ENCODE measurements at places on chromosomes 1 and 21.

DNA sequence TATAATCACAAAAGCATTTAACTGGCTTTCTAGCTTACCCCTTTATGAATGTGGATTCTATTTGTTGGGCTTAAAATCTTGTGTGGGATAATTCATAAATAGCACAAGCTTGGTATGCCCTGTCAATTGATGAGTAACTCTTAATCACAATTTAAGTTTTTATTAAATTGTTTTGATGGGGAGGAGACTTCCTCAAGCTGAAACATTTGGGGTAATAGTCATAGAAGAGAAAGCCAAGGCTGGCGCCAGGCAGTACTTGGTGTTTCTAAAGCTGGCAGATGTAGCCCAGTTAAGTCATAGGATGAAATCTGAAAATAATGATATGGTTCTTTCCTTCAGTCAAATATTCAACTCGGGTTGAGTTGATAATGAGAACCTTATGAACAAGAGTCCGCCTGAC, 167.2 kb downstream of the FMN2 start:
- no peak for DNase-seq

DNA sequence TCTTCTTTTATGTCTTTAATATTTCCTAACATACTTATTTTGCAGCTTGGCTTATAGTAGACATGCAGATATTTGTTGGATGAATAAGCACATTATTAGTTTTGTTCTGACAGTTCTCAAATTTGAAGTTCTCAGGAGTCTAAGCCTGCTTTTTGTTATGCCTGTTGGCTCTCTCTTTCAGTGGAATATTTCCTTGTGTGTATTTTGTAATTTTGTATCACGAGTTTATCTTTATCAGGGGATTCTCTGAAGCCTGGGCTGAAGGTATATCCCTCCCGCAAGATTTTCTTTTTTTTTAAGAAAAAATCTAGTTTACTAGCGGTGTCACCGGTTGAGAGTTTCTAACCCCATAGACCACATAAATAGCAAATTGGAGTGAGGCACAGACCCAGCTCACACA, 105.9 kb downstream of the RGL1 start:
- no peak for DNase-seq

GRCh38 chr1:187157115-187157514, 328.4 kb downstream of the PLA2G4A start:
- DNase-seq: no peak

DNA sequence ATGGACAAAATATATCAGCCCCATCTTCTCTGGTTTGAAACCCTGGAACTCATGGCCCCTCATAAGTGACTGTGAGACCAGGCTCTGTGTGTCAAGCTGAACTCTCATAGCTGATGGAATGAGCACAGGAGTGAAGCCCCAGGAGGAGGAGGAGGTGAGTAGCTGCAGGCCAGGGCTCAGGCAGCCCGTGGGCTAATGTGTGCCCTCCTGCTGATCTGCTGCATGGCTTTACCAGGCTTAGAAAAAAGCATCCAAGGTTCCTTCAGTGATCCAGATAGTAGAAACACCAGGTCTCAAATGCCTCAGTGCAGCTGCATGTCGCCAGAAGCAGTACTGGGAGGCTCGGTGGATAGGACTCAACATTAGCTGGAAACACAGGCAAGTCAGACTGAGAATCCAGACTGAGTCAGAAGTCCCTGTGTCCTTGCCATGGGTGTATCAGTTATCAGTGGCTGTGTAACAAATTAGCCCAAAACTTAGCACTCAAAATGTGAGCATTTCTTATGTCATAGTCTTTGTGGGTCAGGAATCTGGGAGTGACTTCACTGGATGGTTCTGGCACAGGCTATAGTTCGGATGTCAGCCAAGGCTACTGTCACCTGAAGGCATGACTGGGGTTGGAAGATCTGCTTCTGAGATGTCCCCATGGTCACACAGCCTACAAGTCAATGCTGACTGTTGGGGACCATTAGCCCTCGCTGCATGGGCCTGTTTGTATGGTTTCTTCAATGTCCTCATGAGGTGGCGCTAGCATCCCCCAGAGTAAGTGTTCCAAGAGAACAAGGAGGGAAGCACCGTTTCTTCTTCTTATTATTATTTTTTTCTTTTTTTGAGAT, 255.4 kb upstream of the IRF2BP2 start:
- no peak for DNase-seq

DNA sequence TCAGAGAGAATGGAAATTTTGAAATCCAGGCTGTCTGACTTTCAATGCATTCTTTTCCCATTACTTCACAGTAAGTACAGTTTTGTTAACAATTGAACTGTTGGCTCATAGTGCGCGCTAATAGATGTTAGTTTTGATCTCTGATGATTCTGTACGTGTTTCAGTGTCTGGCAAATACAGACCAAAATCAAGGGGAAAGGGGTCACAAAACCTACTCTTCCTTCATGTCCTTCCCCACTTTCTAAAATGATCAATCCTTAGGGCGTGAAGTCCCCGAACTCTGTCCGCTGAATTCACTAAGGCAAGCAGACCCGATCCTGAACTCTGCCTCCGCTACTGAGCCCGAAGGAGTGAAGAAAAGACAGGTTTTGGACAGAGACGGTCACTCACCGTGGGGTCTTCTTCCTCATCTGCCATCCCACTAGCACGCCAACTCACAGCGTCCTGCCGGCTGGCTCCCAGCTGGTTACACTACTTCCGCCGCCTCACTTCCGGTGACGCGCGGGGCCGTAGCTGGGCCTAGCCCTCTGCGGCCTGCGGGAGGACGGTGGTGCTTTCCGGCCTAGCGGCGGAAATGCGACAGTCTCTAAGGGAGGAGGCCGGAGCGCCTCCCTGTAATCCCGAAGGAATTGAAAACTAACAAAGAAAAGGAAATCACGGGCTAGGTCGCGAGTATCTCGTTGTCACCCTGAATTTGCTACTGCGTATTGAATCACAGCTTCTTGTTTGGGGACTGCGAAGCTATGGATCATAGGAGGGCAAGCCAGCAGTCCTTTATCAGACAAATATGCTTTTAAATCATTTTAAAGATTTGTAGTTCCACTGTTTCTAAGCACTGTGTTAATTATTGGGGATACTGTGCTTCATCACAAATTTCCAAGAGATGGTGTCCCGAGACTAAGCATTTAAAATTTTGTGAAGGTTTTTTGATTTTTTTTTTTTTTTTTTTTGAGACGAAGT, at the start of gene TAF13:
Gene TAF13, minus strand, starts transcription at position 473 of the 960 bp plus-strand sequence. Its CDS starts 56 bp downstream, at position 417.
- peak; percentile 75 for DNase-seq

DNA sequence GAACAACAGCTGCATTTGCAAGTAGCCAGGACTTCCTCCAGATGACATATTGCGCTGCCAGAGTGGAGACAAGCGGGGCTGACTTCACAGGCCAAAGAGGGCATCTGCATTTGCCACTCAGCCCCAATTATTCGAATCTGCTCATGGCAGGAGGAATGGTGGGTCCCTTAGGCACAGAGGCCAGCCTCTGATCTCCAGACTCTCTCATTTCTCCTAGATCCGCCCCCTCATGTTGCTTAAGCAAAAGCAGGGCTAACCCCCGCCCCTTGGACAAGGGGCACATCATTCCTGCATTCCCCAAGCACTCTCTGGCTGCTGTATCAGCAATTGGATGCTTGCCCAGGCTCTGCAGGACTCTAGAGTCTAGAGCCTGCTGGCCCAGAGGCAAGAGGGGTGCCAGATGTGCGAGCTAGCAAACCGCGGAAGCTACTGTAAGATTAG, 262.4 kb downstream of the ST6GALNAC3 start:
- no peak for DNase-seq

- DNase-seq: no peak
Observed at GRCh38 chr1:55641947-55642346, 426.8 kb upstream of the USP24 start.

DNA sequence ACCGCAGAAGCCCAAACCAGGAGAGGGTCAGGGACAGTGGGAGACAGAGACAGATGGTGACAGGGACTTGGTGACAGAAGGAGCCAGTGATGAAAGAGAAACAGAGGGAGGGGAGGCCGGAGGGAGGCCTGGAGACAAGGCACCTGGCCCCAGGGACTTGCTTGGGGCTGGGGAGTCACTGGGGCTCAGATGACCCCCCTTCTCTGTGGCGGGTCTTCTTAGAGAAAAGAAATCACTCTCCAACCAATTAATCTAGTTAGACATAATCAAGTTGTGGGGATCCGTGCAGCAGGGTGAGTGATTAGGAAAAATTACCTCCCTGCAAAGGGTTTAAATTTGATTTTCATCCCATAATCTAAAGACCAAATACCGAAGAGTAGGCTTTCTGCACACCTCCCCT, 519.8 kb downstream of the PTPRU start:
- DNase-seq: no peak

DNA sequence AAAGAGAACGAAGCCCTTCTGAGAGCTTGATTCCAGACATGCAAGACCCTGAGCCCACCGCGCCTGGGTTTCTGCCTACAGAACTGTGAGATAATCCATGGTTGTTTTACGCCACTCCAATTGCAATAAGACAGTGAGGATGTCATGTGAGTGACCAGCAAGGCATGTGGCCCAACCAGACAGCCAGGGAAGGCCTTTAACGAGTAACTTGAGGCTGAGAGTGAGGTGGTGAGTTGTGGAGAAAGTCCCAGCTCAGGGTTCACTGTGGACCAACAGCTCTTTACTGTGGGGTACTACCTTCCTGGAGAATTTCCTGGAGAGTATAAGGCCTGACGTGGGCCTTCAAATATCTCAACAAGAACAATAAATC, 153.9 kb downstream of the ETS2 start:
- DNase-seq: no peak

DNA sequence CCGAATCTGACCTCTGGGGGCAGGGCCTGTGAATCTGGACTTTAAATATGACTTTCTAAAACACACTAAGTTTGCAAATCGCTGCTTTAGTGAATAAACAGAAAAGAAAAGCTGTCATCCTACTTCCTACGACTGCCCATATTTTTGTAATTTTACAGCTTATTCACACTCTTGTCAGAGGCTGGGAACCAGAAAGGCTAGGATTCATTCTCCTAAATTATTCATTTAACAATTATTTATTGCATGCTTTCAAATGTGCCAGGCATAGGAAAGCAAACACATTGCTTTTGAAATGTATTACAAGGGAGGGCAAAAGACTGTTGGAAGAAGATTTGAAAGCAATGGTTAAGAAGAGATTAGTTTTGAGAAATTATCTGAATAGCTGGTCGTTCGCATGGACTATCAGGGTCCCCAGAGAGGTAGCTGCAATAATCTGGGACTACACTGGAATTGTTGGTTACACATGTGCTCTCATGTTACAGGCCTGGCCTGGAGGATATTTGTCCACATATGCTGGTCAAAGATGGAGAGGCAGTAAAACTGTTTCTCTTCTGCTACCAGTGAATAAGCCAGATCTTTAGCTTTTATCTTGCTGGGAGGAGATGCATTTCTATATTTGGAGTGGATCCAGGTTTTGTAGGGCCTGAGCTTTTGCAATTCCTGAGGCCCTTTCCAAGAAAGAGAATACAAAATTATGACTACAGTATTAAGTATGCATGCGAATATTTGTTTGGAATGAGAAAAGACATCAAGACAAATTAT, 29.6 kb upstream of the SFPQ start:
- no peak for DNase-seq

- no peak for DNase-seq
Observed at GRCh38 chr1:229836324-229836723, 210.3 kb downstream of the URB2 start.

DNA sequence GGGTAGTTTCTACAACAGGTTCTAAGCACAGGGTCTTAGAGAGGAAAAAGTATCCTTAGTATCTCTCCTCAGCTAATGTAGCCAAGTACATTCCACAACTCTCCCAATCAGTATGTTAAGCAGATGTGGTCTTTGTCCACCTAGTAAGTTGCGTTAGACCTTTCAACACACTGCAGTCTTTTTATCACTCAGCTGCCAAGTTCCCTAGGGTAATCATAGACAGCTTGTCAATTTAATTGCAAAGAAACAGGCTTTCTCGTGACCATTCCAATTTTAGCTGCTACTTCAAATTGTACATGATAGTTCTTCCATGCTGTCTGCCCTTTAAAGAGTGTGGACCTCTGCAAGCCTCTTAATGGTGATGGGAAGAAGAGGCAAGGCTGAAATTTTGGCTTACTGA, 211.8 kb upstream of the PKN2 start:
- DNase-seq: no peak

DNA sequence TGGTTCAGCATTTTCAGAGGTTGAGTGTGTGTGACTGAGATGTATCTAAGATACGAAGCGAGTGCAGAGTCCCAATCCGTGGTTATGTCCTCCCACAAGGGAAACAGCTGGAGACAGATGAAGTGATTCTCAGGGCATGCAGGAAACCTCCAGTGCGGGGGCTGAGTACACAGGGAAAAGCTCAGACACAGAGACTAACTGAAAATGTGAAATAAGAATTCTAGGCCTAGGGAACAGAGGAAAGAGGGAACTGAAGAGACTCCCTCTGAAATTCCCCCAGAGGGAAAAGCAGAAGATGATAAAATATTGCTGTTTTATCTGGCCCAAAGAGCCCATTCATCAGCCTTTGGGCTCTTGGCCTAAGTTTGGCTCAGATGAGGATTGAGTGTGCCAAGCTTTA, 116.8 kb downstream of the LRRC53 start:
- no peak for DNase-seq

GRCh38 chr1:179814546-179814838, 63.1 kb downstream of the TOR1AIP2 start:
- no peak for DNase-seq

GRCh38 chr1:54459726-54460191, 53.6 kb upstream of the SSBP3 start:
- no peak for DNase-seq

DNA sequence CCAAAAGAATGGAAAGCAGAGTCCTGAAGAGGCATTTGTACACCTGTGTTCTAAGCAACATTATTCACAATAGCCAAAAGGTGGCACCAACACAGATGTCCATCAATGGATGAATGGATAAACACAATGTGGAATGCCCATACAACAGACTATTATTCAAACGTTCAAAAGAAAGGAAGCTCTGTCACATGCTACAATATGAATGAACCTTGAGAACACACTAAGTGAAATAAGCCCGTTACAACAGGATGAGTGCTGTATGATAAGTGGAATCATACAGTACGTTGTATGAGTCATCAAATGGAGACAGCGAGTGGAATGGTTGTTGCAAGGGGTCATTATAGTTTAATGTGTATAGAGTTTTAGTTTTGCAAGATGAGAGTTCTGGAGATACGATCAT, 80.1 kb downstream of the SH3BGR start:
- no peak for DNase-seq

DNA sequence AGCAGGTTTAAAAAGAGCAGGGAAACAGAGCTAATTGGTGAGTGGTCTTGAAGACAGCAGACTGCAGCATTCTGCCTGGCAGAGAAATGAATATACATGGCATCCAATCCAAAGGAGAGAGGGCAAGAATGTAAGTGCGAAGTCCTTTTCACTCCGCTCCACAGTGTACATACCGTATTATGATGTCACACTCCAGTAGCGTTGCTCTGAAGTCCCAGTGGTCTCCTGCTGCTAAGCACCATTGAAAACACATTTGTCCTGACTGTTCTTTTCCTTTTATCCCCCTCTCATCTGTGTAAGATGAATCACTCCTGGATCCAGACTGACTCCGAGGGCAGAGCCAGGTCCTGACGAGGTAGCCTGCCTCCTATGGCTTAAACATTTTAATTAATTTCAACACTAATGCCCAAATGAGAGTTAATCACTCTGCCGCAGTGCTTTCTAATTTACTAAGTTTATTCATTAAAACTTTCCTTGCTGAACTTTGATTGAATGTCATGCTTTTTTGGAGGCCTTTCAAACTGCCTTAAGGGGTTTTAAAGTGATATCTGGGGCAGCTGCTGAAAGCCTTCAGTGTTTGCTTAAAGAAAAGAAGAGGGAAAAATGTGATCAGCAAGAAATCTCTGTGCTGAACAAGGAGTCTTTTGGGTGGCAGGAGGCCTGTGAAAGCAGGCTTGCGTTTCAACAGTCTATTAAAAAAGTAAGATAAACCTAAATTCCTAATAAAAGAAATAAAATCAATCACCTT, 227.2 kb downstream of the ATG4C start:
- DNase-seq: no peak

GRCh38 chr21:38937286-38937790, 131.6 kb downstream of the ETS2 start:
- DNase-seq: no peak
